NCI-H526 treated with DMSO at 0.1 percent for 48 hours (cell line): ENCODE measurements at places on chromosomes 16 and 17.

DNA sequence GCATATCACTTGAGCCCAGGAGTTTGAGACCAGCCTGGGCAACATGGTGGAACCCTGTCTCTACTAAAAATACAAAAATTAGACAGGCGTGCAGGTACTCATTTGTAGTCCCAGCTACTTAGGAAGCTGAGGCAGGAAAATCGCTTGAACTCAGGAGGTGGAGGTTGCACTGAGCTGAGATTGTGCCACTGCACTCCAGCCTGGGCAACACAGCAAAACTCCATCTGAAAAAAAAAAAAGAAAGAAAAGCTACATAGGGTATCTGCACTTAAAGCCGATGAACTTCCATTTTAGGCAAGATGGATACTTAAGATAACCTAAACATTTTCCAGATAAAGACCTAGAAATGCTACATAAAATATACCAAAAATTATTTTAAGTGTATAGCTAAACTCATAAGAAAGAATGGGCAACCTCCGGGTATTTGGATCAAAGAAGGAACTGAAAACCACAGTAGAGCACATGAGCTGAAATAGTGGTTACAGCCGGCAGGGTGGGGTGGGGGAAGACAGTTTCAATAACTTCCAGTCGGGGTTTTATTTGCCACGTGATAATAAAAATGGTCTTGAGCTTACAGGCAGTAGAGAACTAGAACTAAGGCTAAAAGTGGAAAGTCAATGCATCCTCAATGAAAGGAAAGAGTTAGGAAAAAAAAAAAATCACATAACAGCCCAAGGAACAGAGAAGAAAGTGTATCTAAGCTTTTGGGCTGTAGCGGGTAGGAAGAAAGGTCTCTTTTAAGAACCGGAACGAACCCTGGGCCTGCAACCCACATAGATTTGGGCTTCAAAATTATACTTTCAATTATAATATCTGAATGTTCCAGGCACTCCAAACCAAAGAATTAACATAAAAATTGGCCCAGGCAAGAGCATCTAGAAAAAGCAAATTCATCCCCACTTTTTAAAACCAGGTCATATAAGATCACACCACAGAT, 53.1 kb downstream of the CFDP1 start:
- DNase-seq: no peak

DNA sequence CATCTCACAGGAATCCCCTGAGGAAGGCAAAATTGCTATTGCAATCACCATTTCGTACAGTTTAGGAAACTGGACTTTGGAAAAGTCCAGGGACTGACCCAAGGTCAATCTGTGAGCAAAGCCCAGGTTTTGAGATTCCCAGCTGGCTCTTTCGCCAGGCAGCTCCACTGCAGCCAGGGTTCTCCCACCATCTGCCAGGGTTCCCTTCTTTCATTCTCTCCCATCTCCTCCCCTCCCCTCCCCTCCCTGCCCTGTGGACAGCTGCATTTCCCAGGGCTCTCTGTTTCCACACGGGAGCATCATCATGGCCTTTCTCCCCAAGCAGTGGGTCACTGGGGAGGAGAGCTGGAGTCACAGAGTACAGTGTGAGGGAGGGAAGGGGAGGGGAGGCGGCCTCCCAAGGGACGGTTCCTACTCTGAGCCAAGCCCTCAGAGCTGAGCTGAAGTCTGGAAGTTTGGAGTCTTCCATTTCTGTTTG, 11.9 kb upstream of the GSDMA start:
- DNase-seq: no peak

GRCh38 chr17:29589524-29590410, at the start of gene GIT1:
TSS of gene GIT1 (minus strand) at chr17:29589648. CDS start at chr17:29589378, 270 bp downstream.
- peak; percentile 89 for DNase-seq

DNA sequence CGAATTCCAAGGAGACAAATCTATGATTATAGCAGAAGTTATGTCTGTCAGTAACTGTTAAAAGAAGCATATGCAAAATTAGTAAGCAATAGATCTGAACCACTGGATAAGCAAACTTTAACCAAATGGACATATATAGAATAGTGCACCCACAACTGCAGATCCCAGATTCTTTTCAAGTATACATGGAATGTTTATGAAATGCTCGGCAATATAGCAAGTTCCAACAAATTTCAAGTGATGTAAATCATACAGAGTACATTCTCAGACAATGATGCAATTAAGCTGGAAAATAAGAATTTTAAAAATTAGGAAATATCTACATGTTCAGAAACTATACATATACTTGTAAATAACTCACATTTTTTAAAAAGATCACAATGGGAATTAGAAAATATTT, 8.4 kb upstream of the HELZ start:
- no peak for DNase-seq

DNA sequence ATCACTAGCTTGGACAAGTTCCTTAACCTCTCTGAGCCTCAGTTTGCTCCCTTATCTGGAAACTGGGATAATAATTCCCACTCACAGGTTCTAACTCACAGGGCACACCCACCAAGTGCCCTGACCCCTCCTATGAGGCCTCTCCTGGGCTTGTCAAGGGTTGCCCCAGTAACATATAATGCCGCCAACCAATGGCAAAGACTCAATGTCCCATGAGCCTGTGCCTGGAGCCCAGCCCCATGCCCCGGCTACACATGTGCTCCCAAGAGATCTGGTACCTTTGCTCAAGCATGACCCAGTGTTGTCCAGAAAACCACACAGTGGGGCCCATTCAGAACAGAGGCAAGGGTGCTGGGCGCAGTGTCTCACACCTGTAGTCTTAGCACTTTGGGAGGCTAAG, 8.5 kb upstream of the FBXL19 start:
- DNase-seq: no peak

DNA sequence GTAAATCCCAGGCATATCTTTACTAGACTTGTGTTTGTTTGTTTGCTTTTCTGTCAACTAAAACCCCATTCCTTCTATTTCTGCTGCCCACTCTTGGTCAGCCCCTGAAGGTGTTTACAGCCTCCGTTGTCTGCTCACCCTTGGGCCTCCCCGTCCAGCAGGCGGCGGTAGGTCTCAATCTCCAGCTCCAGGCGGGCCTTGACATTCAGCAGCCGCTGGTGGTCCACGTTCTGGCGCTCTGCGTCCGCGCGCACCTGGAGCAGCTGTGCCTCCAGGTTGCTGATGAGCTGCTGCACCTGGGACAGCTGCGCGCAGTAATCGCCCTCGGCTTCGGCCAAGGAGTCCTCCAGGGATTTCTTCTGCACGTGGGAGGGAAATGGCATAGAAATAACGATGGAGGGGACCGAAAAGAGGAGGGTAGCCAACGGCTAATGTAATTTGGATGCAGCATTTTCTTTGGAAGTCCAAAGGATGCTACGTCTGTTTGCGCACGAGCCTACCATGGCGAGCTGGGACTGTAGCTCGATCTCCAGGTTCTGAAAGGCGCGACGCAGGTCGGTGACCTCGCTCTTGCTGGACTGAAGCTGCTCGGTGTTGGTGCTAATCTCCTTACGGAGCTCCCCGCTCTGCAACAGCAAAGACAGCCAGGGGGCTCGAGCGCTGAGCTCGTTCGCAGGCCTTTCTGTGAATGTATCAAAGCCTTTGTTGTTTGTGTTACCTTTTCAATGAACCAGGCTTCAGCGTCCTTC, 3.9 kb downstream of the KRT12 start:
- DNase-seq: no peak

DNA sequence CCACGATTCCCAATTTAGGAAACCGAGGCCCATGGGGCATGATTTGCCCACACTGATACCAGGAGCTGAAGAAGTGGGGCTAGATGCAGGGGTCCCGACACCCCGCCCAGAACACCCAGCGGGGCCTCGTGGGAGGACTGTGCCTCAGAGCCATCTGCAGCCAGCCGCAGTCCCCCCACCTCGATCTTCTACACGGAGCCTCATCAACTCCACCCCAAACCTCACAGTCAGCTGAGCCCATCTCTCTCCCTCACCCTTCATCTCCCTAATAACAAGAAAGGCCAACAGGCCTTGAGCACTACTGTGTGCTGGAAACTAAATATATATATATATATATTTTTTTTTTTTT, 4.2 kb downstream of the ITGAE start:
- no peak for DNase-seq

- DNase-seq: no peak
Measured at GRCh38 chr17:55673743-55674506, 48.7 kb downstream of the TMEM100 start.

- peak; percentile 72 for DNase-seq
Measured at GRCh38 chr17:45277216-45277849, 15.4 kb upstream of the SPATA32 start.

DNA sequence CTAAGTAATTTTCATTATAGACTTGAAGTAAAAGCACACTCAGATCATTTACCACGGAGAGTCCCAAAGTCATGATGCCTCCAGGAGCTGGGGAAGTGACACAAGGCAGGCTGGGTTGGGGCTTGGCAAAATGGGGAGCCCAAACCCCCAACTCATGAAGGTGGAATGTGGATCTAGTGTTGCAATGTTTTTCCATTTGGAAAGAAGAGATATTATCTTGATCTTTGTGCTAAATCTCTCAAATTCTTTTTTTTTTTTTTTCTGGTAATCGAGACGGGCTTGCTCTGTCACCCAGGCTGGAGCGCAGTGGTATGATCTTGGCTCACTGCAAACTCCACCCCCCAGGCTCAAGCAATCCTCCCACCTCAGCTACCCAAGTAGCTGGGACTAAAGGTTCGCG, 7.5 kb upstream of the KCNG4 start:
- DNase-seq: no peak

DNA sequence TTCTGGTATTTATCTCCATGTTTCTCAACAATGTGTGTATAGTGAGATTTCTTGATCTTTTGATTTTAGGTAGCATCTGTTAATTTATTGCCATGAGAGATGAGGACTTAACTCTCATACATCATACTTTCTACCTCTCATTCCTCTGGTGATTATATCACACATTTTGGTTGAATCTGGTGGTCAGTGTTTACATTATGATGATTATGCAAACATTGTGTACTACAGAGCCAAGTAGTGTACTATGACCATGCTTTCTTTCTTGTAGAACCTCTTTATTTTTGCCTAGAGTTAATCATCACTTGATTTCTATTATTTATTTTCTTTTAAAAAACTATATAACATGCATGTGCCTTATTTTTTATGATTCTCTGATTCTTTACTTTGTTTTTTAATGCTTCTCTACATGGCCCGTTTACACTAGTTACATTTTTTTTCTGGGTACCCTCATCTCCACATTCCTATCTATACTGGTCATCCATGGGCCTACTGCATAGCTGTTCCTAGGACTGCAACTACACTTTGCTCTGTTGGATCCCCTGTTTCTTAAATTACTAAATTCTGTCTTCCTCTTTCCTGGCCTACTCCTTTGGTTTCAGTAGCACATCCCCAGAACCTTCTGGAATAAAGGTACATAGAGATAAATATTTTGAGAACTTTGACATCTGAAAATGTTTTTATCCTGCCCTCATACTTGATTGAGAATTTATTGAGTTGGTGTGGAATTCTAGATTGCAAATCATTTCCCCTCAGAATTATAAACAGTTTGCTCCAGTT, 63.0 kb upstream of the LRRC37A3 start:
- no peak for DNase-seq

- no peak for DNase-seq
Measured at GRCh38 chr16:79181419-79181818, 419.1 kb downstream of the MAF start.

GRCh38 chr17:50278526-50279180, 4.4 kb downstream of the TMEM92 start:
- DNase-seq: no peak

DNA sequence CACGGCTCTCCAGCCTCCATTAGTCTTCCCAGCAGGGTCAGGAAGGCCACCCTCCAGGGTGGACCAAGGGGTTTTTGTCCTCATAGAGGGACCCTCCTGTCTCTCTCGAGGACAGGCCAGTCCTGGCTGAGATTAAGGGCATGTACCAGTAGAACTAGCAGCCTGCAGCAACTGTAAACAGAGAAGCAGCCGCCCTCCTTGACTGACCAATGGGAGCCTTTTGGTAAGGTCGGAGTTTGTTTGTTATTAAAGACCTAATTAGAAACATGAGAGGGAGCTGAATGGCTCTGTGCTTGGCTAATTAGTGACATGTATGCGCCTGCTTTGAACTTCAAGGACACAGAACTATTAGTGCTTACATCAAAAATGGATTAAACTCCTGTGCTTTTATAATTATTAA, 80.0 kb downstream of the CCDC182 start:
- DNase-seq: peak; percentile 48

- no peak for DNase-seq
Measured at GRCh38 chr16:19911747-19912454, 27.3 kb upstream of the GPRC5B start.

DNA sequence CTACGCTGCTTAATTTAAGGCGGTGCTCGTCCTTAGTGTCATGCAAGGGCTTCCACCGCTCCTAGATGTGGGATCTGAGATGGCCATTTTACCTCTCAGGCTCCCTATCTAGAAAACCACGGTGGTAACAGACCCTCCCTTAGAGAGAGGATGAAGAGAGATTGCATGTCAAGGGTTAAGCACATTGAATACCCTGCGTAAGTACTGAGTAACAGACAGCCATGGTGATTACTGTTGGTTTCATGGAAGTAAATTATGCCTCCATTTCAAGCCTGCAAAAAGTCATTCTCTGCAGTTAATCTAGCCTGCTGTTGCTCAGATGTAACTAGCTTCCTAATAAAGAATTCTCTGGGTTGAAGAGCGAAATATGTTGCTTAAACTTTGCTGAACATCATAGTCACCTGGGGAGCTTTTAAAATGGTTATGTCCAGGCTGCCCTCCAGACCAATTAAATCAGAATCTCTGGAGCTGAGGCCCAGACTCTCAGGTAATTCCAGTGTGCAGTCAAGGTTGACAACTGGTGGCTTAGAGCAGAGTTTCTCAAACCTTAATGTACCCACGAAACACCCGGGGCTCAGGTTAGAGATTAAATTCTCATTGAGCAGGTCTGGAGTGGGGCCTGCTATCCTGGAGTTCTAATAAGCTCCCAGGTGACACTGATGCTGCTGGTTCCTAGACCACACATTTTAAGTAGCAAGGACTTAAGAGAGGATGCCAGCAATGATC, 167.1 kb downstream of the SNX29 start:
- no peak for DNase-seq

GRCh38 chr16:50313596-50314478, 47.5 kb downstream of the ADCY7 start:
- DNase-seq: no peak

- no peak for DNase-seq
Measured at GRCh38 chr17:29445844-29446243, 55.7 kb downstream of the TAOK1 start.

- no peak for DNase-seq
Measured at GRCh38 chr16:84730406-84731106, 30.8 kb downstream of the USP10 start.

DNA sequence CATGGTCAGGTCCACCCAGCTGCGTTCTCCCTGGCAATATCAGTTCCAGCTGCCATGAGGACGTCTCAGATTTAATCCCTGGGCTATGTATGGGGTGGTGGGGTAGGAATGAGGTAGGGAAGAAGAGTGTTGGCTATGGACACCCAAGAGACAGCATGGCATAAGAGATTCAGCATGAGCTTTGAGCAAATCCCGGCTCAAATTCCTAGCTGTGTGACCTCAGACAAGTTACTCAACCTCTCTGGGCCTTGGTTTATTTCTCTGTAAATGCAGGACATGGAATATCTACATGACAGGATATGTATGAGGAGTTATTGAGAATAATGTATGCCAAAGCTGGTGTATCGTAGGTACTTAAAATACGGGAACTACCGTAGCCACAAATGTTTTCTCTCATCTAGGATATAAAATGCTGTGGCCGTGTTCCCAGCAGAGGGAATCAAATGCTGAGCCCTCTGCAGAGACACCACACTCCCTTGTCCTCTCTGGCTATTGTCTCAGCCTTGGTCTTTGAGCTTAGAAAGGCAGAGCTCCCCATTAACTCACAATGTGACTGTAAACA, 17.8 kb upstream of the LHX1 start:
- no peak for DNase-seq

GRCh38 chr17:16477255-16477654, 14.7 kb downstream of the LRRC75A start:
- DNase-seq: no peak
